ENCODE measurements at places on chromosomes 1 and 21. TPM values are rescaled to one million over a fixed set of nuclear protein-coding genes. Genes with fewer than 3 reads are reported as not detected.

- DNase-seq, result no peak
Observed at GRCh38 chr1:29145739-29146437, 22.2 kb upstream of the TMEM200B start.

- no peak for DNase-seq
Observed at GRCh38 chr1:19312782-19313635, 883 bp downstream of the SLC66A1 start.

- peak; percentile 71 for DNase-seq
Observed at GRCh38 chr1:53554592-53555305, 95.5 kb downstream of the DMRTB1 start.

GRCh38 chr1:81197591-81197990 is 603.1 kb upstream of the ADGRL2 start:
- DNase-seq, result no peak

GRCh38 chr1:154006136-154006535 is 15.6 kb downstream of the RPS27 start:
- no peak for DNase-seq

DNA sequence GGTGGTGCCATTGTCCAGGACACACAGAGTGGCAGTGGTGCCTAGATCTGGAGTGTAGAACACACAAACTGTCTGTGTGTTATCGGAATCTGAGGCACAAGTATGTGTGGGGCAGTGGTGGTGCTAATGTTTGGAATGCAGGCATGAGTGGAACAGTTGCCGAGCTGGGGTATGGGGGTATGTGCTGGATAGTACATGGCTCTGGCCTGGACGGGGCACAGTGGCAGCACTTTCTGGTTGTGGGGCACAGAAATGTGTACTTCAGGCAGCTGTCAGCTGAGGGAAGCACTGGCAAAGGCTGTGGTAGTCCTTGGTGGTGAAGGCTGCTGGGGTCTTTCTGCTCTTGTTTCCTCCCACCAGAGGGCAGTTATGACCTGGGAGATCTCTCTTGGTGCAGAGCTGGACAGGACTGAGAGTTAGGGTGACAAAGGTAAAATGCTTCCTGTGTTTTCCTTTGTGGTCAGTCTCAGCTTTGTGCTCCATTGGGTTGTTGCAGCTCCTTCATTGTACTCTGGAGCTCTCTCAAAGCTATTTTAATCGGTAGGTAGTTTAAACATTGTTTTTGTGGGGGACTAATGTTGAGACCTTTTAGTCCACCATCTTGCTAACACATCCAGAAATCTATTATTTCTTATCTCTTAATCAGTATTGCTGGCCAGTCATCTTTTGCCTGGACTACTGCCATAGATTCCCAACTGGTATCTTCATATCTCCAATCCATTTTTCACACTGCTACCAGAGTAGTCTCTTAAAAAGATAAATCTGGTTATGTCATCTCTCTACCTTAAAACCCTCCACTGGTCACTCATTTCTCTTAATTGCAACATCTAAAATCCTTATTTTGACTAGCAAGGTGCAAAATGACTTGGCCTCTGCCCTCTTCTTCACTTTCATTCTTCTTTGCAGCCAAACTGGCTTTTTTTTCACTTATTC is 83.9 kb upstream of the NBPF4 start:
- no peak for DNase-seq

- peak; percentile 80 for DNase-seq
Observed at GRCh38 chr1:110056776-110057175, 13.7 kb downstream of the ALX3 start.

- DNase-seq, result no peak
Observed at GRCh38 chr1:247338723-247339275, 7.1 kb upstream of the ZNF496 start.

The WLS gene
- total RNA-seq, result 83.6 TPM

DNA sequence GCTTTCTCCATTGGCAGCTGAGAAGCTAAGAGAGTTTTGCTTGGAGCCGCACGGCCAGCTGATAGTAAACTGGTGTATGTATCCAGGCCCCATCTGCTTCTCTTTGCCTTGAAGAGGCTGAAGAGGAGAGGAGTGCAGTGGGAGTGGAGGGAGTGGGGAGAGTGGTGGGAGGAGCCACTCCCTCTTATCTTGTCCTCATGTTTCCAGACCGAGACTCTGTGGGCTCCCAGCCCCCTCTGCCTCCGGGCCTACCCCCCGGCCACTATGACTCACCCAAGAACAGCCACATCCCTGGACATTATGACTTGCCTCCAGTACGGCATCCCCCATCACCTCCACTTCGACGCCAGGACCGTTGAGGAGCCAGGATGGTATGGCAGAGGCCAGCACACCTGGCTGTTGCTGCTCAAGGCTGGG is 6.0 kb upstream of the LRRC71 start:
- no peak for DNase-seq

GRCh38 chr1:90707363-90707710 is 9.8 kb downstream of the BARHL2 start:
- peak; percentile 78 for DNase-seq

DNA sequence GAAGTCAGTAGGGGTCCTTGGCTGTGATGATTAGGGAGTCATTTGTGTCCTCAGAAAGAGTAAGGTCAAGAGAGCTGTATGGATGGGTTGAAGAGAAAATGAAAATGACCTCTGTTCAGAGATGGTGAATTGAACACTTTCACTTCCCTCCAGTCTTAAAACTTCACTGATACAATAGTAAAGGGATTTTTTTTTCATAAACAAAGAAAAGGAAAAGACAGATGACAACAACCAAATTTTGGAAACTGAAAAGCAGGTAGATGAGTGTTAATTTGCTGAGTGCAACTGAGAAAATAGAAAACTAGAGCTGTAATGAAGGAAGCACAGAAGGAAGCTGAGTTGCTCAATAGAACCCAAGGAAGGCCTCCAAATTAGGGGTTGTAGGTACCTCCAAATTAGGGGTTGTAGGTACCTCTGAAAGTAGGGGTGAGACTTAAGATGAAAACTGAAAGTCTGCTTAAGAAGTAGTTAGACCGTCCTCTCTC is 14.8 kb upstream of the S1PR1 start:
- DNase-seq, result no peak

The TM2D1 gene
- 46.1 TPM for total RNA-seq

GRCh38 chr1:154775621-154776605 is 94.2 kb downstream of the KCNN3 start:
- DNase-seq, result peak; percentile 43

- peak; percentile 19 for DNase-seq
Observed at GRCh38 chr1:203619091-203619780, 7.4 kb upstream of the ATP2B4 start.

GRCh38 chr1:110602466-110602865 is 3.7 kb downstream of the KCNA2 start:
- DNase-seq, result no peak

DNA sequence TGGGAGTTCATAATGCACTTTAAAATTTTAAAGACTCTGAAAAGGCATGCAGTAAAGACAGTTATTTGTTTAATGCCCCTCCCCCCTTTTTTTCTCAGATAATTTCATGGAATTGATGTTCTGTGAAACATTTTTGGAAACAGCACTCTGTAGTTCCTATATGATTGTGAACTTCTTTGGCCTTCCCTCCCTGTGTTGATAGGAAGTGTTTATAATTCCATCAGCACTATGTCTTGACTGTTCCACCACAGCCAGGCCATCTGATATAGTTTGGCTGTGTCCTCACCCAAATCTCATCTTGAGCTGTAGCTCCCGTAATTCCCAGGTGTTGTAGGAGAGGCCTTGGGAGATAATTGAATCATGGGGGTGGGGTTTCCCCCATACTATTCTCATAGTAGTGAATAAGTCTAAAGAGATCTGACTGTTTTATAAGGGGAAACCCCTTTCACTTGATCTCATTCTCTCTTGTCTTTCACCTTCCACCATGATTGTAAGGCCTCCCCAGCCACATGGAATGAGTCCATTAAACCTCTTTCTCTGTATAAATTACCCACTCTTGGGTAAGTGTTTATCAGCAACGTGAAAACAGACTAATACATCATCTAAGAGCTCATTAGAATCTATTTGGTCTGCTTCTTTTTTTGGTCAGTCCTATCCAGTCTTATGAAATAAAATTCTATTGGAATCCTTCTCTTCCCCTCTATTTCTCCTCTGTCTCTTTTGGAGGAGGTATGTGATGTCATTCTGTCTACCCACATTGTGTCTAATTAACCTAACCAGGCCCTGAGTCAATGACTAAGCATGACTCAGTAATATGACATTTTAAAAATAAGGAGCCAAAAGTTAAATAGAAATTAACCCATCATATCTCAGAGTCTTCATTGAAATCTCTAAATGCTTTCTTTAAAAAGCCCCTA is 8.9 kb downstream of the CCDC185 start:
- no peak for DNase-seq

- no peak for DNase-seq
Observed at GRCh38 chr1:184499616-184500015, 112.8 kb downstream of the C1orf21 start.

DNA sequence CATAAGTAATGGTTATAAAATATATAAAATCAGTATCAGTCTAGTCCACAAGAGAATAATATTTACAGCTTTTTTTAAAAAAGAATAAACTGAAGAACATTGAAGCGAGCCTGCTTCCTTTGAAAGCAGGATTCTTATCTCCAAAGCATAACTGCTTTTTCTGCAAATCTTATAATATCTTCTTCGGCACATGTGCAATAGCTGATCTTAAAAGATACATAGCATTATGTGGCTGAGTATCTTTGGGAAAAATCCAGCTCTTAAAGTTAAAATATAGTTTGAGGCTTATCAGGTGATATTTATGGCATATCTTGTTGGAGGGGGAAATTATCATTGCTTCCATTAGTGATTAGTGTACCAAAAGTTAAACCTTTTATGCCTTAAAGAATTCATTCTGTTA is 523.9 kb upstream of the ADGRL4 start:
- no peak for DNase-seq

DNA sequence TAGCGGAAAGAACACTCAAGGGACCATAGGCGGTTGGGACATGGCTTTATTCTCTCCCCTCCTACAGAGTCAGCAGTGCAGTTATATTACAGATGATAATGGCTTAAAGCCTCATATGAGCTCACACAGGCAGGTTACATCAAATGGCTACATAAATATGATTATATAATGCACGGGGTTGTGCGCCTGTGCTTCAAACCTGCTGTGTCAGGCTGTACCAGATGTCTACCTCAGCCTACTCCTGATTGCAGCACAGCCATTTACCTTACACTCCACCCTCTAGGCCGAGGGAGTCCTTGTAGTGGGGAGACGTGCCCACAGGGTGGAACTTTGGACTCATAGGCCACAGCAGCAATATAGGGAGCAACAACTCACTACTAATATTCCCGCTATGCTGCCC is 16.4 kb upstream of the TBX19 start:
- DNase-seq, result no peak

GRCh38 chr21:45249626-45250025 is 38.1 kb downstream of the POFUT2 start:
- DNase-seq, result no peak

GRCh38 chr1:62732331-62732730 is 44.1 kb upstream of the DOCK7 start:
- no peak for DNase-seq

- DNase-seq, result no peak
Observed at GRCh38 chr21:23986214-23986613, 1621.1 kb downstream of the MRPL39 start.

GRCh38 chr1:33501309-33501708 is 28.9 kb downstream of the ZSCAN20 start:
- DNase-seq, result no peak

DNA sequence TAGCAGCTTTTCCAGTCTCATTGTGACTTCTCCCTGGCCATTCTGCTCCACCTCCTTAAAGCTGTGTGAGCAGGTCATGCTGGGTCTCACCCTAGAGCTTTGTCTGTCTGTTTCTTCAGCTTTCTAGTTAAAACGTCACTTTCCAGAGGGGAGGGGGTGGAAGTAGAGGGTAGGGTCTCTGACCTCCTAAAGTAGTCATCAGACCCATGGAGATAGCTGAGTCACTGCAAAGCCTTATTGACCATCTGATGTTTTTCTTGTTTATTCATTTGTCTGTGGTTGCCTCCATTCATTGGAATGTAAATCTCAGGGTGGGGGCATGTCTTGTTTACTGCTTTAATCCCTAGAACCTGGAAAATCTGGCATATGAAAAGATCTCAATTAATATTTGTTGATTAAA is 52.7 kb downstream of the ELF3 start:
- DNase-seq, result no peak

GRCh38 chr21:46425041-46425440 is 33.6 kb upstream of the DIP2A start:
- DNase-seq, result no peak

The C1orf226 gene
- 5.7 TPM for total RNA-seq

- no peak for DNase-seq
Observed at GRCh38 chr1:237794071-237794470, 96.7 kb downstream of the ZP4 start.

The PLXNA2 gene
- total RNA-seq, result 40.6 TPM

The RCC1 gene
- 7.9 TPM for total RNA-seq

DNA sequence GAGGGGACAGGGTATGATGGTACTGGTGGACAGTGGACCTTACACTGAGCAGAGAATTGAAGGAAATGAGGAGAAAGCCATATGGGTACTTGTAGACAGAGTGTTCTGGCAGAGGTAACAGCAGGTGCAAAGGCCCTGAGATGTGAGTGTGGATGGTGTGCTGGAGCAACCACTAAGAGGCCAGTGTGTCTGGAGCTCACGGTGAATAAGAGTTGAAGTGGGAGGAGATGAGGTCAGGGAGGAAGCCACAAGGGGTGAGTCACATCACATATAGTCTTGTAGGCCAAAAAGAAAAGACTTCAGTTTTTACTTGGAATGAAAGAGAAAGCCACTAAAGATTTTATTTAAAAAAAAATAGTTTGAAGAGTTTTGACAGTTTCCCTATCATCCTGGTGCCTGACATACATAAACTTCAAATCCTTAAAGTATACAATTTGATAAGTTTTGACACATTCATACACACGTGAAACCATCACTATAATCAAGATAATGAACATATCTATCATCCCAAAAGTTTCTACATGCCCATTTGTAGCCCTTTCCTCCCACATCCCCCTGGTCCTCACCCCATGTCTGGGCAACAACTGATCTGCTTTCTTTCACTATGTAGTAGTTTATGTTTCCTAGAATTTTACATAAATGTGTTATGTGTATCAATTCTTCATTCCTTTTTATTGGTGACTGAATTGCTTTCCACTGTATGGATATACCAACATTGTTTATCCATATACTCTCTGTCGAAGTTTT is 148.4 kb downstream of the GPATCH2 start:
- no peak for DNase-seq

The ERG gene
- total RNA-seq, result 25.8 TPM

Data from posterior vena cava (tissue), 2 donors.